Left hindlimb (tissue), 1 donor: ENCODE measurements at places on chromosomes 6 and 20.

GRCh38 chr6:84172080-84172479 is 55.4 kb downstream of the CEP162 start:
- DNase-seq, result no peak

DNA sequence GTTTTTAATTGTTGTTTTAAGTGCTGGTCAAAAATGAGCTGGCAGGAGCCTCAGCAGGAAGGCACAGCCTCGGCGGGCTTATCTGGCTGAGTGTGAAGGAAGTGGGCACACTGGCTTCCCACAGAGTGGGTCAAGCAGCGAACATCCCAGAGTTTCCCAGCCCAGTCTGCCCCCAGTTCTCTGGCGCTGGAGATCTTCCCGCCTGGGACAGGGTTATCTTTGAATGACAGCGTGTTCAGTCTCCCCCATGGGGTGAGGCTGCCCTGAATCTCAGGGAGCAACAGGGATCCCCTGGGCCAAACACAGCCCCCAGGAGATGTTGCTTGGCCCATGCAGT is 122.2 kb upstream of the PTPN1 start:
- DNase-seq, result no peak

DNA sequence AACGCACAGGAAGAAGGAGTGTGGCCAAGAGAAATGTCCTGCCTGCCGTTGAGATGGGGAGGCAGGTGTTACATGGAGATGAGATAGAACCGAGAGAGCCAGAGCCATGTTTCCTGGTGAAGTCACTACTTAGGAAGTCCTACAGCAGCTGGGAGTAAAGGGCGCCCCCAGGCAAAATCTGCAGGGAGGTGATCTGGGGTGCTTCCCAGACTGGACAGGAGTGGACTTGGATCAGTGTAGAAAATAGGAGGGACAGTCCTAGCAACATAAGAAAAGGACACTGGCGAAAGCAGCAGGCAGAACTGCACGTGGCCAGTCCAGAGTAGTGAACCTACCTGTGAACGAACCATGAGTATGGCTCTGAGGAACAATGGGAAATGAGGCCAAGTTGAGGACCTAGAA is 85.3 kb downstream of the CD164 start:
- no peak for DNase-seq

DNA sequence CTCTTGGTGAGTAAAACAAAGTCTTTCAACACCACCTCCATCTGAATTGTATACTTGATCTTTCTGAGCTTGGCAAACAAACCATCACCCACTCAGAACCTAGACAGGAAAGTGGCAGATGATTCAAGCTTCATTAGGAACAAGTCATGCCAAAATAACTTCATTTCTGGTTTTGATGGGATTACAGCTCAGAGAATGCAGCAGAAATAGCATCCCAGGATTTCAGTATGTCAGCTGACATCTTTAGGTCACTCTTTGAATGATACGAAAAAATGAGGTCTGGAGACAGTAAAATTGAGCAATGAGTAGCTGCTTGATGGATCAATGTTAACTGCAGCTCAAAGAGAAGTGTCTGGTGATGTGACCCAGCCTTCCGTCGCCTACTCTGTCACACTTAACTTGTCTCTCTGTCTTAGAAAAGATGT is 92.4 kb downstream of the GJA10 start:
- no peak for DNase-seq

DNA sequence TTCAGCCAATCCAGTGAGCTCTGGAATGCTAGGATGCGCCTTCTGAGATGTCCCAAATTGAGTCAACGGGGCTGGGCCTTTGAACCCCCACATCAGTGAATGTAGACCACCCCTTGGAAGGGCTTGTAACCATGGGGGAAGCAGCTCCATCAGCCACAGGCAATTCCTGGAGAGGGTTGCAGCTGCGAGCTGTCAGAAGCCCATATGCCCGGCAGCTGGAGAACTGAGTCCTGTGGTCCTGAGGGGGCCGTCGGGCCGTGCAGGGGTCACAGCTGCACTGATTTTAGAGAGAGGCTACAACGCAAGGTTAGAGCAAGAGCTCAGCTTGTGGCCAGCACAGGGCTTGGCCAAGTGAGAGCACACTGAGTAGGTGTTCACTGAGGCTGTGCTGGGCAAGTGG is 121.3 kb downstream of the TOX2 start:
- no peak for DNase-seq

DNA sequence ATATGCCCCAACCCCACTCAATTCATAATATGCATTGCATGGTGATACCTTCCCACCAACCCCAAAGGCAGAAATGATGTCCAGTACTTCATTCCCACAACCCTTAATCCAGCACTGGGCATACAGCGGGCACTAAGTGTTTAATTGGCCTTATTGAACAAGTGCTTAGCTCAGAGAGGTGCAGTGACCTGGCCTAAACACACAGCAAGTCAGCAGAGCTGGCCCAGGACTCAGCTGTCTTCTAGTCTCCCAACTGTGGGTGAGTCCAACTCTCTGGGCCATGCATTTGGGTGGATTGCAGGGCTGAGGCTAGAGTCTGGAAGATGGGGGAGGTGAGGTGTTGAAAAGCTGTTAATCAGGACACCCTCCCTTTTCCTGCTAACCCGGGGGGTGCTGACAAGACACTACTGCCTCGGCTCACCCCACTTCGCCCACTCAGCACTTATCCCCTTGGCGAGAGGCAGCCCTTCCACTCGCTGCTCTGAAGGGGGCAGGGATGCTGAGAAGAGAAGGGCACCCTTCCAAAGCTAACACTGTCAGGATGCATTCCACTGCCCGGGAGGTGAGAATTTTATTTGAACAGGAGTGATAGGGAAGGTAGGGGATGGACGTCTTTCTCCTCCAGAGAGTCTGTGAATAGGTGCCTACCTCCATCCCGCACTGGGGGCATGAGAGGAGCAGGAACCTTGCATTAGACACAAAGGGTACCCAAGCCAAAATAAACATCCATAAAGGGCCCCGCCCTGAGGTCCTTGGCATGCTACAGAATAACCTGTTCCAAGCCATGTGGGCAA is 14.2 kb downstream of the KCNK5 start:
- DNase-seq, result no peak

GRCh38 chr6:15588971-15589634 is 73.7 kb downstream of the DTNBP1 start:
- DNase-seq, result no peak
